ENCODE measurements at places on chromosomes 1 and 21. TPM values are rescaled to one million over a fixed set of nuclear protein-coding genes. Genes with fewer than 3 reads are reported as not detected.

GRCh38 chr1:79695138-79695537 lies 688.6 kb upstream of the ADGRL4 start:
- DNase-seq, result no peak

GRCh38 chr1:163168053-163168452 lies 34.7 kb downstream of the RGS5 start:
- DNase-seq, result no peak

DNA sequence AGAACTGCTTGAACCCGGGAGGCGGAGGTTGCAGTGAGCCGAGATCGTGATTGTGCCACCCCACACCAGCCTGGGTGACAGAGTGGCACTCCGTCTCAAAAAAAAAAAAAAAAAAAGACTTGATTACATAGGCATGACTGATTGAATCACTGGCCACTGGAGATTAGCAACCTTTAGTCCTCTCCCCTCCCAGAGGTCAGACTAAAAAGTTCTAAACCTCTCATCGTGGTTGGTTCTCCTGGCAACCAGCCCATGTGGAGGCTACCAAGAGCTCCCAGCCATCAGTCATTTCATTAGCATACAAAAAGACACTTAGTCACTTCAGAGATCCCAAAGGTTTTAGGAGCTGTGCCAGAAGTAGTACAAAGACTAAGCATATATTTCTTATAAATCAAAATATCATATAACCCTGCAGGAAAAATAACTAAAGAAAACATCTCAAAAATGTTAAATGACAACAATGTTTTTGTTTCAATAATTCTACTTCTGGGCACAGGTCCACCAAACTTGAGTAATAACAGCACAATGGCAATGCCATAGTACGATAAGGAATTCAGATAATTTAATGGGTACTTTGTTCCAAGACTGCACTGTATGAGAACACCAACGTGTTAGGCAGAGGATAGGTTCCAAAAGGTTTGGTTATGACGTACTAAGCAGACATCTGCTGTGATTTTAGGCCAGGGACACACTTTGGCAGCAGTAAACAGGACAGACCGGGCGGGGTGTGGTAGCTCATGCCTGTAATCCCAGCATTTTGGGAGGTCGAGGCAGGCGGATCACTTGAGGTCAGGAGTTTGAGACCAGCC lies 18.1 kb downstream of the USP48 start:
- DNase-seq, result no peak

DNA sequence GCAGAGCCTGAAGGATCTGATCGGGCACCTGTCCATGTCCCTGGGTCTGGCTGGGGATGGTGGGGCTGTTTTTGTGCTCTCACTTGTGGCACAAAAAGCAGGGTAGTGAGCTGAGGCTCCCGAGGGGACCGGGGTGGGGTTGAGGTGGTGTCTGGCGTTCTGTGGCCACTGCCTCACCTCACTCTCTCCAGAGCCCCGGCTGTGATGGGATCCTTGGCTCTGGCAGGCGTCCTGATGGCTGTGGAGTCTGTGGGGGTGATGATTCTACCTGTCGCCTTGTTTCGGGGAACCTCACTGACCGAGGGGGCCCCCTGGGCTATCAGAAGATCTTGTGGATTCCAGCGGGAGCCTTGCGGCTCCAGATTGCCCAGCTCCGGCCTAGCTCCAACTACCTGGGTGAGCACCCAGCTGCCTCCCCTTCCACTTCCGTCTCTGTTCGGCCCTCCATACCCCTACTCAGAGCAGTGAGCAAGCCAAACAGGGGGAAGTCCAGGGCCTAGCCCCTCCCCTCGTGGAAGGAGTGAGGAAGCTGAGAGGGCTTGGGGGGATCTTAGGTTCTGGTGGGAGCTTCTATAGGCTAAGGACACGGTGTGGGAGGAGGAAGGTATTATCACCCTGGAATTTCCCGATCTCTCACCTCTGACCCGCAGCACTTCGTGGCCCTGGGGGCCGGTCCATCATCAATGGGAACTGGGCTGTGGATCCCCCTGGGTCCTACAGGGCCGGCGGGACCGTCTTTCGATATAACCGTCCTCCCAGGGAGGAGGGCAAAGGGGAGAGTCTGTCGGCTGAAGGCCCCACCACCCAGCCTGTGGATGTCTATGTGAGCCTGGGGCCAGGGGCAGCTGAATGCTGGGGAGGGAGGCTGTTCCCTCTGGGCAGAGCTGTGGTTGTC lies 7.0 kb downstream of the ADAMTSL4 start:
- no peak for DNase-seq

GCLM gene
- 23.8 TPM for total RNA-seq

AMY2A gene
- total RNA-seq, result not detected

ZMYND12 gene
- total RNA-seq, result not detected

All from activated T-helper 1 cell treated with anti-CD3 and anti-CD28 coated beads, Interleukin-12 subunit alpha, Interleukin-12 subunit beta, Interleukin-2, Interleukin-4 antibody, amounts not matched to agents 30 ng/mL and 10 ng/mL and 1 ng/mL, durations not matched to agents 14 hours and 24 hours and 36 hours (primary cell).